Fibroblast of lung (primary cell): ENCODE measurements at places on chromosomes 11 and 22. TPM values are rescaled to one million over a fixed set of nuclear protein-coding genes. Genes with fewer than 3 reads are reported as not detected.

- DNase-seq, result no peak
Measured at GRCh38 chr22:23192133-23192532, 11.8 kb downstream of the BCR start.

GRCh38 chr11:1091332-1092083, 16.8 kb downstream of the MUC2 start:
- no peak for DNase-seq

DNA sequence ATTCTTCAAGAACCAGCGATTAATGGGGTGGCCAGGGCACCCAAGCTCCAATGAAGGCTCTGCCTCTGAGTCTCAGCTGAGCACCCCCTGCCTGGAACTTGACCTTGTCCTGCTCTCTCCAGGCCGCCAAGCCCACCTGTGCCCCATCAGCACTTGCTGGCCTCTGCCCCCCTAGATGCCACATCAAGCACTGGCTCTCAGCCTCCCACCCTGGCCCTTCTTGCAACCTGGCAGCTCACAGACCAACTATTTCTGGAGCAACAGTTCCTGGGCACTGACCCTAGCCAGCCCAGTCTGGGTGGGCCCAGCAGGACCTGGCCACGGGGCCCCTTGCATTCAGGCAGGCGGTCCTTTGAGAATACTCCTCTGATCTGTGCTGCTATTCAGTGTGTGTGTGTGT, 98.8 kb upstream of the PITPNB start:
- DNase-seq, result no peak

DNA sequence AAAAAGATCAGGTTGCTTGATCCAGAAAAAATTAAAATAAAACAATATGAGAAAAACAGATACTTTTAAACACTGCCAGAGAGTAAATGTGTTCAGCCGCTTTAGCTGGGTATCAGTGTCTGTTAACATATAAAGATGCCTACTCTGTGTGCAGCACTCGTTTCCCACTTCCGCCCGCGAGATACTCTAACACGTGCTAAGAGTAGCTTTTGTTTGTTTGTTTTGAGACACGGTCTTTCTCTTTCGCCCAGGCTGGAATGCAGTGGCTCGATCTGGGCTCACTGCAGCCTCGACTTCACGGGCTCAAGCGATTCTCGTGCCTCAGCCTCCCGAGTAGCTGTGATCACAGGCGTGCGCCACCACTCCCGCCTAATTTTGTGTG, 531 bp upstream of the MEN1 start:
- DNase-seq, result no peak

- DNase-seq, result no peak
Measured at GRCh38 chr11:114060392-114061047, 1.0 kb downstream of the ZBTB16 start.

DNA sequence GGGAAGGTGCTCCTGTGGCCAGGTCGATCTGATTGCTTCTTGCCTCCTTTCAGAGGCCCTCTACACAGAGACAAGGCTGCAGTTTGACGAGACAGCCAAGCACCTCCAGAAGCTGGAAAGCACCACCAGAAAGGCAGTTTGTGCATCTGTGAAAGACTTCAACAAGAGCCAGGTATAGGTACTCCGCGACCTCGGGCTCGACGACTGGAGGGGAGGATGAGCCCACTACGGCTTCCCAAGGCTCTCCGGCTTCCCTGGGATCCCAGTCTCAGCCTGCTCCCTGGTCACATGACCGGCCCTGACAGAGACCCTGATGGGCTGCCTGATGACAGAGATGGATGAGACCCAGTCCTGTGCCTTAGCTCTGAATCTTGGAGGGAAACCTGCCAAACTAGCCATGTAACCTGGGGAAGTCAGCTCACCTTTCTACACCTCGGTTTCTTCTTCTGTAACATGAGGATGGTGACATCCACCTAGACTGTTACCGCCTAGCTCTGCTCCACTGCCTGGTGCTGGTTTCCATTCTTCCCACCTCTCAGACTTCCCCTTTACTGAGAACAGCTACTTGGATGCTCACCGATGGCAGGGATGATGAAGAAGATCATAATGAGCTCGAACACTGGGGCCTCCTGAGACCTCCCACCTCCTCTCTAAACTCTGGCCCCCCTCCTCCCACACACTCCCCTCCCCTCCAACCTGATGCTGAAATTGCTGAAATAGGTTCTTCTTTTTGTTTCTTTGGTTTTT, 8.9 kb downstream of the RIBC2 start:
- no peak for DNase-seq

DNA sequence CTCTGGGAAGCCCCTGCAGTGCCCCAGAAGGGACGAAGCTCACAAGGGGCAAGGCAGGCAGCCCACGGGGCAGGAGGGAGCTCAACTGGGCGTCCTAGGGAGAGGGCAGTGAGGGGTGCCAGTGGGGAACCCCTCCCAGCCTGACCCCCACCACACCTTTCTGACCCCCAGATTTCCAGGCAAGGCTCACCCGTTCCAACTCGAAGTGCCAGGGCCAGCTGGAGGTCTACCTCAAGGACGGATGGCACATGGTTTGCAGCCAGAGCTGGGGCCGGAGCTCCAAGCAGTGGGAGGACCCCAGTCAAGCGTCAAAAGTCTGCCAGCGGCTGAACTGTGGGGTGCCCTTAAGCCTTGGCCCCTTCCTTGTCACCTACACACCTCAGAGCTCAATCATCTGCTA, 15.7 kb downstream of the CD5 start:
- DNase-seq, result no peak

DNA sequence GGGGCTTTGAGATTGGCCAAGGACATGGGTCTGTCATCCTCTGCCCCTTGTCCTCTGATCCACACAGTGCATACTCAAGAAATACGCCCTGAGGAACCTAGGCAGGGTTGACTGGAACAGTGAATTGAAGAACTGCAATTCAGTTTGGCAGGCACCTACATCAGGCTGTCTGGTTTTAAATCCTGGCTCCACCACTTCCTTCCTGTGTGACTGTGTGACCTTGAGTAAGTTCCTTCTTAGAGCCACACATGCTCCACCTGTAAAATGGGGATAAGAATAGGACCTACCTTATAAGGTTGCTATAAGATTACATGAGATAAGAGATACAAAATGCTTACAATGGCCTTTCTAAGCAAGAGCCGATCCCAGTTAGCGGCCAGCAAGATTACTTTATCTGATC, 15.8 kb upstream of the TCF20 start:
- DNase-seq, result no peak

GRCh38 chr11:6888830-6889229, 3.5 kb downstream of the OR2D2 start:
- DNase-seq, result no peak

GRCh38 chr22:31262312-31263133, 29.8 kb downstream of the PIK3IP1 start:
- DNase-seq, result no peak

Gene SLC22A12
- not detected in 2 replicates for total RNA-seq

Gene TIGD3
- under 0.01 and 0.17 TPM in 2 replicates for total RNA-seq

Gene JAM3
- total RNA-seq, result 60.4 and 85.7 TPM in 2 replicates

Gene FAM89B
- total RNA-seq, result 17.5 and 23.4 TPM in 2 replicates

Gene DDI1
- total RNA-seq, result not detected in 2 replicates
